AG09309 (cell line): ENCODE measurements at places on chromosomes 4 and X.

DNA sequence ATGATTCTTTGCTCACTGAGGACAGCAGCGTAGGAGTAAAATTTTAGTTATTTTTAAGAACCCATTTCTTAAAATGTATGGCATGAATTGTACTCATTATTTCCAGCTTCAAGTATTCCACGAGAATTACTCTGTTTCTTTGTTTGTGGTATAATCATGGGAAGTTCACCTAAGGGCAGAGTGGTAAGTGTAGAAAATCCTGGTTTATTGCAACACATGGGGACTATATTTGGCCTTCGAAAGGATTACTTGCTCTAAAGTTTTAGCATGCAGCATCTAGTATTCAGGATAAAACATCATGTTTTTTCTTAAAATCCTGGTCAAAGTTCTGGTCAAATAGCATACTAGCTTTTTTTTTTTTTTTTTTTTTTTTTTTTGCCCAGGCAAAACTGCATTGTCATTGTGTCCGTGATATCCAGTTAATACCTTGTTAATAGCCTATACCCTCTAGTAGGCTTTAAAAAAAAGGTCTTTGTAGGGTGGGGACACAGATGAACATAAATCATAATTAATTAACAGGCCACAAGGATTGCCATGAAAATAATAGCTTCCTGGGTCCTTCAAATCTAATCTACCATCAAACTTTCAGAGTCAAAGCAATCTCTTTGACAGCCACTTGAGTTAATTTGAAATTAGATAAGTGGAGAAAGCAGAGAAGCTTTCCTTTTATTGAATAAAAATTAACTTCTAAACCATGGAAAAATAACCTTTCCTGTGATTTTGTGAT, 44.6 kb upstream of the VEGFC start:
- DNase-seq = no peak

DNA sequence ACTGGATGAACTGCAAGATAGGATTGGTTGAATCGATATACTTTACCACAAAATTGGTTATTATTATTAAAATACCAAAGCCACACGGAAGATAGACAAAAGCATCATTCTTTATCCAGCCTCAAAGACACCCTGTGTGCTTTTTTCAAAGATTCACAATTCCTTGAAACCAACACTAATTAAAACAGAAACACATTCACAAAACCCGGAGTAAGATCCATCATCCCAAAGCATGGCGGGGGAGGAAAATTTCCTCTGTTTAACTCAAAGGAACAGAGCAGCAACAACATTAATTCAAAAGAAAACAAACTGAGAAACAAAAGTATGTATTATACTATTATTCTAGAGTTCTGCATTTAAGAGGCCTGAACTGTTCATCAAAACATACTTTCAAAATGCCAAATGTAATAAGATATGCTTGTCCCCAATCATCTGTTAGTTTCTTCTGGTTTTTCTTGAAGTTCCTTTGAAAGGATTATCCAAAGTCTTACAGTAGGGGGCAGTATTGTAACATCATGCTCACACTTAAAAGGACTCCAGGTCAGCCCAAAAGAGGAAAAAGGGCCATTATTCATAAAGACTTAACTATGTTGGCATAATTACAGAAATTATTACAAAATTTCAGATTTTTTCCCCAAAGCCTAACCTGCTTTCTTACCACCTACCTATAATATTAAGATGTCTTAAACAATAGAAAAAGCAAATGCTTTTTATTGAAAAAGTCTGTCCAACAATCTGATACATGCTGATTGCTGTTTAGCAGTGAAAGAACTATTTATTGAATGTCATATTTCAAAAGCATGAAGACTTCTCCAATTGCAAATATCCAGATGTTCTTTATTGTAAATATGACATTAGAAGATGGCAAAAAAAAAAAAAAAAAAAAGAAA, 168.7 kb downstream of the SCFD2 start:
- peak; percentile 74 for DNase-seq

GRCh38 chr4:122930862-122931261, 8.5 kb upstream of the NUDT6 start:
- DNase-seq = no peak

- no peak for DNase-seq
Observed at GRCh38 chr4:70855464-70855863, 15.8 kb upstream of the GRSF1 start.

DNA sequence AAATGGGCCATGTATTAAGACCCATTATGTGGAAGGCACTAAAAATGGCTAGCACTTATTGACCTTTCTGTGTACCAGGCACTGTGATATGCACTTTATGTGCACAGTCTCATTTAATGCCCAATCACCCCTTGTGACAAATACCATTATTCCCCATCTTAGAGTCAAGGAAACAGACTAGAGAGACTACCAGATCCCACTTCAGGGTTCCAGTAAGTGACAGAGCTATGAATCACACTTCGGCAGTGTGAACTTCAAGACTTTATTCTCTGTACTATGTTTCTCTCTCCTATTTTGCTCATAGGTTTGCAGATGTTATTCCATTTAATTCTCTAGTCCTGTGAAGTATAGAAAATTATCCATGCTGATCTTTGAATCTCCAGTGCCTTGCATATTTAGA, 107.0 kb downstream of the NFKB1 start:
- DNase-seq = no peak

DNA sequence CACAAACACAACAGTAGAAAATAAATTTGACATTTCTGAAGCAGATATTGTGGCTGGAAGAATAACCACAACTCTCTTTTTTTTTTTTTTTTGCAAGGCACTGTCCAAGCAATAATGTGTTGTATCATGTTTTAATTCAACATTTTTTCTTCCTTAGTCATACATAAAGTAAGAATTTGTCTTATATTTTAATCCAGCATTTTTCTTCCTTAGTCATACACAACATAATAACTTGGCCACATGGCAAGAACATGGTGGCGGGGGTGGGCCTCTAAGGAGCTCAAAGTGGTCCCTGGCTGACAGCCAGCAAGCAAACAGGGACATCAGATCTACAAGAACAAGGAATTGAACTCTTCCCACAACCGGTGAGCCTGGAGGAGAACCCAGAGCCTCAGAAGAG, 20.2 kb downstream of the FBXW7 start:
- DNase-seq = peak; percentile 25

GRCh38 chrX:71227370-71228062, 4.5 kb downstream of the GJB1 start:
- no peak for DNase-seq

- peak; percentile 57 for DNase-seq
Observed at GRCh38 chr4:20311856-20312255, 60.2 kb downstream of the SLIT2 start.

GRCh38 chr4:96146686-96147085, 306.8 kb downstream of the PDHA2 start:
- DNase-seq = no peak

- no peak for DNase-seq
Observed at GRCh38 chrX:1244164-1245076, 24.2 kb upstream of the CSF2RA start.

- DNase-seq = no peak
Observed at GRCh38 chrX:100687128-100687527, 43.1 kb downstream of the SRPX2 start.

GRCh38 chr4:175306436-175306835, 388.3 kb downstream of the ADAM29 start:
- no peak for DNase-seq

- DNase-seq = no peak
Observed at GRCh38 chrX:6708041-6708440, 173.1 kb upstream of the VCX3A start.

DNA sequence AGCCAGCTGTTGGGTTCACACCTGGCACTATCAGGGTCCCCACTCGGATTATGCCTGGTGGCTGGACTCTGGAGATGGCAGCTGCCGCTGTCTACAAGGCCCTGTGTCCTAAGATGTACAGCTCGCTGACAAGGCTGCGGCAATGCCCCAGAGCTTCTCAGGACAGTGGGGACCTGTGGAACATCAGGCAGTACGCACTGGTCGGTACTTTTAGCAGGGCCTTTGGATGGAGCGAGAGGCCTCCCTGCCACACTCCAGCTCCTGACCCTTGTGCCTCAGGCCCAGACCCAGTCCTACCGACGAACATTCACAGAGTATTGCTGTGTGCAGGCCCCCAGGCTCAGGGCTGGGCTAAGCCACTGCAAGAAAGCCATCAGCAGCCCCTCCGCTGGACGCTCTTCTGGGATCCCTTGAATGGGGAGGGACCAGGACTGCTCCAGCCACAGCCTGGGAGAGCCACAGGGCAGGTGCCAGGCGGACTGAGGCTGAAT, 45.7 kb upstream of the HMX1 start:
- no peak for DNase-seq

- no peak for DNase-seq
Observed at GRCh38 chr4:105248613-105249012, 101.9 kb downstream of the TET2 start.

DNA sequence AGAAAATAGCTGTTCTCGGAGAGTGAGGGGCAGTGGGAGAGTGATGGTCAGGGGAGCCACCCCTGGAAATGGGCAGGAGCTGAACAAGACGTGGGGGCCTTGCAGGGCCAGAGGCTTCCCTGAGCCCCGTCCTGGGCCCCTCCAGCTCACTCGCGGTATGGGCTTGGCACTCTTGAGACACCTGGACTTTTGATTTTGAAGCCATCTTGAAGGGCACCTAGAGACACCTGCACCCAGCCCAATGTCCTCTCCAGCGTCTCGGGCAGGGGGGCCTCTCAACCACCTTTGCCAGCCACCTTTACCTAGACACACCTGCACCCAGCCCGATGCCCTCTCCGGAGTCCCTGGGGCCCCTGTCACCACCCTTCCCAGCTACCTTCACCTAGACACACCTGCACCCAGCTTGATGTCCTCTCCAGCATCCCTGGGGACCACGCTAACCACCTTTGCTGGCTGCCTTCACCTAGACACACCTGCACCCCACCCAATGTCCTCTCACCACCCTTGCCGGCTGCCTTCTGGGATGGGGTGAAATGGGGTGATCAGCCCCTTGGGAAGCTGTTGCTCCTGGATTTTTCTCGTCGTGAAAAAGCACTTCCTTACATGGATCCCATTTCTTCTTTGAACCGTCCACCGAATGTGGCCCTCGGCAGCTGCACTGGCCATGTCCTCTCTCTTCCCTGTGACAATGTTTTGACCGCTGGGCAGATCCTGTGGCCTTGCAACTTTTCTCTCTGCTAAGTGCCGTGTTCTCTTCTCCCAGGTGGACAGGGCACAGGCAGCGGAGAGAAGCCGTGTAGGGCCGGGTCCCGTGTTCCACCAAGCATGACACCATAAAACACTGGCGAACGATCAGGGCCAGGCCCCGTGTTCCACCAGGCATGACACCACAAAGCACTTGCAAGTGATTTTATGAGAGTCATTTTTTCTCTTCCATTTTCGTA, 47.5 kb downstream of the CPZ start:
- no peak for DNase-seq

DNA sequence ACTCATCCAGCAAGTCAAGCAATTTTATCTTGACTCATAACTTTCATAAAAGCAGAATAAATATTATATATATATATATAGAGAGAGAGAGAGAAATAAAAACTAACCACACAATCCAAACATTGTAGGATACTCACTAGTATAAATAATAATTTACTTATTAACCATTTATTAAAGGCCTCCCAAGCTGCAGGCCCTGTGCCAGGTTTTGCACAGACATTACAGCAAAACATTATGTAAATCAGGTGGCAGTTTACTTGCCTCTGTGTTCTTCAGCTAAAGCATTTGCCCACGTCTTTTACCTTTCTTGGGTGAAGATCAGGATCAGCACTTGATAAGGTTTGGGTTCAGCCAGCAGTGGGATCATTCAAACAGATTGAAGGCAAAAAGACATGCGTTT, 75.6 kb downstream of the CLDN22 start:
- no peak for DNase-seq

DNA sequence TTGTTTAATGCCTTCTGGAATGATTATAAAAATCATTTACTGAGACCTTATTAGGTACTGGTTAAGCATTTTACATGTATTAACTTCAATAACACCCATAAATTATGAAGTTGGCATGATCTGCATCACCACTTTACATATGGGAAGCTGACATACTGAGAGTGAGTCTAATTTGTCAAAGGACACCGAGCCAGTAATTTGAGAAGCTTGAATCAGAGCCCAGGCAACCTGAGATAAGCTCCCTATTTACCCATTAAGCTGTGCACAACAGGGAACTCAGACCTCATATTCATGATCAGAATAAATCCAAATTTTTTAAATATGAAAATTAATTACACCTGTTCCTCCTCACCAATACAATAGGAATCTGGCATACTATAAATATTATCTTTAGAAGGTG, 247.9 kb upstream of the EPHA5 start:
- no peak for DNase-seq

- no peak for DNase-seq
Observed at GRCh38 chr4:97762115-97762512, 381.2 kb downstream of the STPG2 start.

DNA sequence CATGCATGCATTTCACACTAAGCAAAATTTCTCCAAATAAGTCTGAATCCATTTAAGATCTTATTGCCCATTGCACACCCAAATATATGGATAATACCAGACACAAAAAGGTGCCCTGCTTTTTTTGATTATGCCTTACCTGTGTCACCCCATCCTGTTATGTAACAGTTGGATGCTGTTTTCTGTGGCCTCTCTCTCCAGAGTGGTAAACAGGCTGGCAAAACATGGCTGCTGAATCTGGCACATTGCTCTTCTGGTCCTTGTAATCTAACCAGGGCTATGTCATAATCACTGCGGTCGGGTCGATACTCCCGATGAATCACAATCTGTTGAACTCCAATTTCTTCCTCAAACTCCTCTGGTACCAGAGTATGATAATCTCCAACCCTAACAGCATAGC, 70.1 kb downstream of the PRSS12 start:
- DNase-seq = no peak

DNA sequence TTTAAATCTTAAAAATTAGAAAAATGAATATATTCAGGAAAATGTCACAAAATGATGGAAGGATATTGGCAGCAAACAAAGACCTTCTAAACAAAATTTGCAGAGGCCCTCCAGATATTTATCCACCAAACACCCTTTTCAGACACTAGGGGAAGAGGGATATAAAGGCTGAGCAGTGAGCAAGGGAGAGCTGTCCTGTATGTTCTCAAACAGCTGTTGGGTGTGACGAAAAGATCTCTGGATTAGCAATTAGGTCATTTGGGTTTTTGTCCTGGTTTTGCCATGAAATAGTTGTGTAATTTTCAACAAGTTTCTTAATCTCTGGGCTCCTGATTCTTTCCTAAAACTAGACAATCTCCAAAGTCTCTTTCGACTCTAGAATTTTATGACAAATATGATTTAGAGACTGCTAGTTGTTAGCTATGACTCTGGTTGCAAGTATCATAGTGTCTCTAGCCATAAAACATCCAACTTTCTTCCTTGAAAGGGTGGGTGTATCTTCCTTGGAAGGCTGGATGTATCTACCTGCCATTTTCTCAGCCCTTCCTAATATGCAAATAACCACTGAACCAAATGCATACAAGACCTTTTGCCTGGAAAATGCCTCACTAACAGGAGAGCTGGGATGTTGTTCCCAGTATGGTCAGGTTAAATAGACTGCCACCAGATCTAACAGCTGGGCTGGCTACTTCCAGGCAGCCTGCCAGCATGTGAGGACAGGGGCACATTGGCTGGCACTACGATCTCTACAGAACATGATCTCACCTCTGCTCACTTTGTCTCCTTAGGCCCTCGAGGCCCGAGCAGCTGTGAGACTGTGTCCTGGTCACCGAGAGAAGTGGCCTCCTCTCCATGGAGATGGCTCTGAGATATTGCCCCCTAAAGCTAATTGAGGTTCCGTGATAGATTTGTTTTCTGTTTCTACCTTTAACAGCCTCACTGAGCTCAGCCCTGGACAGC, 225.5 kb upstream of the JADE1 start:
- DNase-seq = no peak
